Cardiac septum (tissue), 1 donor: ENCODE measurements at places on chromosomes 5 and 9. TPM values are rescaled to one million over a fixed set of nuclear protein-coding genes. Genes with fewer than 3 reads are reported as not detected.

The SOWAHA gene
- 0.08 TPM for total RNA-seq

The CARTPT gene
- total RNA-seq = not detected

The NKD2 gene
- 3.6 TPM for total RNA-seq

The NACC2 gene
- 57.8 TPM for total RNA-seq

The GM2A gene
- total RNA-seq = 29.4 TPM

The SLC4A9 gene
- total RNA-seq = 0.19 TPM

The SIT1 gene
- not detected for total RNA-seq

The IFNK gene
- total RNA-seq = not detected

The LRRC70 gene
- total RNA-seq = 2.2 TPM

The PCSK5 gene
- total RNA-seq = 6.2 TPM

The ENTREP1 gene
- 25.1 TPM for total RNA-seq
